ENCODE measurements at places on chromosomes 5 and 9.

DNA sequence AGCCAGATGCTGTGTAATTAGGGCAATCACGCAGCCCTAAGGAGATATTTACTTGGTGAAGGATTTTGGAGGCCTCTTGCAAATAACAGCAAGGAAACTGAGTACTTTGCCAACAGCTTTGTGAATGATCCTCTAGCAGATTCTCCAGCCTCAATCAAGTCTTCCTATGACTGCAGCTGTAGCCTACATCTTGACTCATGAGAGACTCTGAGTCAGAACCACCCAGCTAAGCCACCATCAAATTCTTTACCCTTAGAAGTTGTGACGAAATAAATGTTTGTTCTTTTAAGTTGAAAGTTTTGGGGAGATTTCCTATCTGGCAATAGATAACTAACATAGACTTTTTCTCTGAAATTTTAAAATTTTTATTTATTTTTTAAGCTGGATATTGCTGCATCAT is 237.6 kb upstream of the CCNH start:
- no peak for DNase-seq

DNA sequence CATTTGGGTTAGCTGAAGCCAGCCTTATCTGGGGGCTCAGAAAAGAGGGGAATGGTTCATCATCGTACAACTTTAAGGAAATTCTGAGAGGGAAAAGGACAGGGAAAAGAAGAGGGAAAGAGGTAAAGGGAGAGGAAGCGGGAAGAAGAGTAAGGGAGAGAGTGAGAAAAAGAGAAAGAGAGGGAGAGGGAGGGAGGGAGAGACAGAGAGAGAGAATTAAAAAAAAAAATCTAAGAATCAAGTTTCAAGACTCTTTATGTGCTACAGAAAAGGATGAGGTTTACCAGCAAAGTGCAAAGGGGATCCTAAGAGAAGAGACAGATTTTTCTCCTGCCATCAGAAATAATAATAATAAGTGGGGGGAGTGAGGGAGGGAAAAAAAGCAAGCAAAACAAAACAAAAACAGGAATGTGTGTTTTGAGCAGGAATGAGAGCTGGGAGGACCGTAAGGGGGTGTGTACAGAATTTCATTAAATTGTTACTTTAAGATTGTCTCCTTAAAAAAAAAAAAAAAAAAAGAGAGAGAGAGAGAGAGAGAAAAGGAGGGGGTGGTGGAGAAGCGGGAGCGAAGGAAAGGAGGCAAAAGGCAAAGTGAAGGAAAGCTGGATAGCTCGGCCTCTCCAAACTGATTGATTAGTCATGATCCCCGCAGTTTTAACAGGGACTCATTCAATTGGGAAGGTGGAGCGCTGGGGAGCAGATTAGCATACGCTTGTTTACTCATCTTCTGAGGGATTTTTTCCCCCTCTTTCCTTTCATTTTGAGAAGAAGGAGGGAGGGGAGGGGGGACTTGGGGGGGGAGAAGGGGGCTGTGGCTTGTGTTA is 438 bp upstream of the PAPPA start:
- no peak for DNase-seq

DNA sequence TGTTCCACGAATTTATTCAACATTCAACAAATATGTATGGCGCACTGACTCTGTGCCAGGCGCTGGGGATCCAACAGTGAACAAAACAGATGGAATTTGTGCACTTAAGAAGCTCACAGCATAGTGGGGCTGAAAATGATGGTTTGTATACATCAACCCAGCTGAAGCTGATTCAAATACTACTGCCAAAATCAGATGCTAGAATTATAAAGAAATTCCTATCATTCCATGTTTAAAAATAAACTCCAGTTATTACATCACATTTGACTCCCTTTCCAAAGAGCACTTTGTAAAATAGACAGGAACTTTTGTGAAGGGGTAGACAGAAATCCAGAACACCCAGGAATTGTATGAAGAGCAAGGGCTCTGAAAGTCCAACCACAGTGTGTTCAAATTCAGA is 54.1 kb downstream of the ZNF608 start:
- no peak for DNase-seq

DNA sequence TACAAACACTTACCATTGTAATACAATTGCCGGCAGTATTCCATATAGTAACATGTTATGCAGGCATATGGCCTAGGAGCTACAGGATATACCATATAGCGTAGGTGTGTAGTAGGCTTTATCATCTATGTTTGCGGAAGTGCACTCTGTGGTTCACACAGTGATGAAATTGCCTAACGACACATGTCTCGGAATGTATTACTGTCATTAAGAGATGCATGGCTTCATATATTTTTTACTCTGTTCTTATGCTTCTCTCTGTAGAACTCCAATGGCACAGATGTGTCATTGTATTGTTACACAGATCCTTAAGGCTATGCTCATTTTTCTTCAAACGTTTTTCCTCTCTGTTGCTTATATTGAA is 19.2 kb upstream of the ANKRD18A start:
- DNase-seq = no peak

DNA sequence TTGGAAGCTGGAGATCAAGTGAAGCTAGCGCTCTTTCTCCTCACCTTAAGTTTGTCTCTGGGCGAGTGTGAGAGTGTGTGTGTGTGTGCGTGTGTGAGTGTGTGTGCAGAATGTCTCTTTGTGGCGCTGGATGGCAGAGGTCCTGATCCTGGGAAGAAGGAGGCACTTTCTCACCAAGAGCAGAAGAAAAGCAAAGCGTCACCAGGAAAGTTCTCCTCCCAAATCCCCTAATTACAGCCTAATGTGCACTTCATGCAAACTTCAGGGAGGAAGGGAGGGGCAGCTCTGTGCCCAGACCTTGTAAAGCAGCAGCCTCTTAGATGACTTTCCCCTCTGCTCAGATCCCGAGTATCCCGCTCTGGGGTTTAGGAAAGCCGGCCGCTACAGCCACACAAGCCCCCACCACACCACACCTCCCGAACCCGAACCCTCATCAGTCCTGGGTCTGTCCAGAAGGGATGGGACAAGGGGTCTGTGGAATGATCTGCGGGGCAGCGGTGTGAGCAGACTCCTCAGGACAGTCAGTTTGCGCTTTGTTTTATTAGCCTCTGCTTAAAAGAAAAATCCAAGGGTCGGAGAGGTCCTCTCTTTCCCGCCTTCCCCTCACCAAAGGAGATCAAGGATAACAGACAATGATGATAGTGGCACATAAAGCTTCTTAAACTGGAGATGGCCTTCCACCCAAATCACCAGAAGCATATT is at the start of gene HAPLN1:
Gene HAPLN1 (minus strand): TSS at position 20 of the 702 bp plus-strand sequence. CDS start 47,332 bp downstream, outside the sequence.
- no peak for DNase-seq
